Central memory CD4-positive, alpha-beta T cell (primary cell): ENCODE measurements at places on chromosomes 12 and 14.

GRCh38 chr12:21300632-21301031 lies 34.1 kb downstream of the SLCO1A2 start:
- no peak for DNase-seq

DNA sequence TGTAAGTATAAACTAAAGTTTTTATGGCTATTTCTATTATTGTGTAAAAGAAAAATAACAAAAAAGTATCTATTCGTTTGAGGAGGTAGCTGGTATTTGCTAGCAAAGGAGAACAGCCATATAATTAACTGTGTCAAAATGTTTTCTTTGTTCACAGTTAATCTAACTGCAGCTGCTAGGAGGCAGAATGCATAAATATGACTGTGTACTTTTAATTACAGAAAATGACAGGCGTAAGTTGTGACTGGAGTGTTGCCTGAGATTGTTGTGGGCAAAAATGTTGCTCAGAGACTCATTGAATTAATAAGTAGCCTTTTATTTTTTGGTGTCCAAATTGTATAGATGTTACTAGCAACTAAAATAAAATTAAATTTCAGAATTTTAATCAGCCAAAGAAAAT lies 33.5 kb downstream of the PTPRO start:
- no peak for DNase-seq

DNA sequence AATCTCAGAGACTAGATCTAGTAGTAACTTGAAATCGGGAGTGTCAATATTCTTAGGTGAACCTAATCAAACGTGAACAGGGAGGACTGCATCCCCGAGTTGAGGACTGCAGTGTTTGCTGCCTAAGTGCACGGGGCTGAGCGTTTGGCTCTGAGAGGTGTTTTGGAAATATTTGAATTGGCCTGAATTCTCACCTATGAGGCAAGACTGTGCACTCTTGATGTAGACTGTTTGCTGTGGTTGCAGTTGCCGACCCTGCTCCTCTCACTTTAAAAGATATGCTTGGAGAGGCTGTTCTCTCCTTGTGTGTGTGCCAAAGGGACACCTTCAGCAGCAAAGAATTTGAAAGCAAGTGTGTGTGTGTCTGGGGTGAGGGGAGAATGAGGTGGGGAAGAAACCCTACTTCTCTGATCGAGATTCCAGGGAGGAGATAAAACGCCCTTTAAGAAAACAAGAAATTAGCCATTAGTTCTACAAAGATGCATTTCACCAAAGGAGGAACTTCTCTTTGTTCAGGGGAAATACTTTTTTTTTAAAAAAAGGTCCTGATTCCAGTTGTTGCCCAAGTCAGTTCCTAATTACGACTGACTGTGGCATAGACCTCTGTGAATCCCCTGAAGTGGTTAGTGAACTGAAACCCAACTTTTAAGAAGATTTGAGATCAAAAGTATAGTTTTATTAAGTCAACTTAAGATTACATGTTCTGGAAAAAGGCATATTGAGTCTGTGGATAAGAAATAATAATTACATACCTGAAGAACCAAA lies 106.6 kb downstream of the DYRK2 start:
- no peak for DNase-seq

GRCh38 chr12:13973996-13974395 lies 7.4 kb downstream of the GRIN2B start:
- DNase-seq = no peak

DNA sequence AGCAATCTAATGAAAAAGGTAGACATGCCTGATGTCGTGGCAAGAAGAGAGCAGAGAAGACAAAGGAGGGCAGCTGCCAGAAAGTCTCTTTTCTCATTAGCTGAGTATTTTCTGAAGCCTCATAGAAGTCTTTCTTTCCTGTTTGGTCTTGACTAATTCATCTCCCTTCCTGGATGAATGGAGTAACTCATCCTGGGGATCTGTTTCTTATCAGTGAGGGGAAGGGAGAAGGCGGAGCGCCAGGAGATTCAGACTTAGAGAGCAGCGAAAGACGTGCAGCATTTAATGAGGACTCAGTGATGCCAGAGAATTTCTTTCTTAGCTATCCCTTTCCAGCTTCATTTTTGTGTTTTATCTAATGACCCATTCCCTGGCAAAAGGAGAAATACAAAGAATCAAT lies 89.4 kb downstream of the SLC15A4 start:
- no peak for DNase-seq

GRCh38 chr12:85367936-85368335 lies 87.9 kb downstream of the ALX1 start:
- DNase-seq = no peak

DNA sequence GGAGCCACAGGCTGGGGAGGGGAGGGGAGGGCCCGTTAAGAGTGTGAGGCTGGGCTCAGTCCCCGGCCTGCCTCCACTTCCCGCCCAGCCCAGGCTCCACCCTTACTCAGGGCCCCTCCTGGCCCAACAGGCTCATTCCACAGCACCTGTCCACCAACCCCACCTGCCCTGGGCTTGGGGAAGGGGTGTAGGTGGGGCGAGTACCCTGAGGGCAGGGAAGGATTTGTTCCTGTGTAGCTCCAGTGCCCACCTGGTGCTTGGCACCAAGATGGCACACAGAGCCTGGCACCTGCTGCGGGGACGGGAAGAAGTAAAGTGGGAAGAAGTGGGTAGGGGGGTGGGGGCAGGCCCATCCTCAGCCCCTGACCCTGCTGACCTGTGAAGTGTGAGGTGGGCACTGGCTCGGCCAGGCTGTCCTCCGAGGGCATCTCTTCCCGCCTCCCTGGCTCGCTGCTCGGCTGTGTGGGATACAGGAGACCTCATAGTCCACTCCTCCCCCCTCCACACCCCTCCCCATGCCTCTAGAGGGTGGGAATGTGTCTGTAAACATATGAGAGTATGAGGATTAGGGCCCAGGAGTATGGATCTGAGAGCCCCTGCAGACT lies 35.1 kb downstream of the NCKAP5L start:
- DNase-seq = no peak

DNA sequence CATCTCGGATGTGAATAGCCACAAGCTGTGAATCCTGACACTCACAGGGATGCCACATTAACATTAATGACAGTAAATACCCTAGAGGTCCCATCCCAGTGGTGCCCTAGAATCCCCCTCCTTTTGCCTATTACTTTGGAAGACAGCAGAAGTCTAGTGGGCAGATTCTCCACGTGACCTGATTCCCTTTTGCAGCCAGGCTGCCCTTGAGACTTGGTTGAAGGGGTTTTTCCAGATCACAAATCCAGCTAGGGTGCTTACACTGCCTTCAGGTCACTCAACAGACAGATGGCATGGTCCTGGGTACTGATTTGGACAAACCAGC lies 8.7 kb downstream of the HDAC7 start:
- no peak for DNase-seq

DNA sequence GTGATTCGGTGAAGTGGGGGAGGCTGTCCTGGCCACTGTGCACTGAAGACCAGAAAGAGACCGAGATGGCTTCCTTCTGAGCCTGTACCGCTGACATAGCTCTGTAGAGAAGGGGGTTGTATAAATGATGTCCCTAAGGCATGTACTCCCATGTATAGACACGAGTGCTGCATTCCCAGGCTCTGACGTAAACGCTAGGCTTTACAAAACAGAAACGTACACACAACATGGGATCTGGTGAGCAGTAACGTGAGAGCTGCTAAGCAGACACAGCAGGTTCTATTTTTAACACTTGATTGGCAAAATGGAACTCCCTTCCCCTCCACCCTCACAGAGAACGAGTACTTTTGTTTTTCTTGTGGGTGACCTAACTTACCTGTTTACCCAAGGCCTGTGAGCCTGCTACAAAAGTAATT lies 35.9 kb downstream of the ACADS start:
- DNase-seq = no peak

GRCh38 chr12:128069359-128069997 lies 197.5 kb upstream of the TMEM132C start:
- DNase-seq = no peak

DNA sequence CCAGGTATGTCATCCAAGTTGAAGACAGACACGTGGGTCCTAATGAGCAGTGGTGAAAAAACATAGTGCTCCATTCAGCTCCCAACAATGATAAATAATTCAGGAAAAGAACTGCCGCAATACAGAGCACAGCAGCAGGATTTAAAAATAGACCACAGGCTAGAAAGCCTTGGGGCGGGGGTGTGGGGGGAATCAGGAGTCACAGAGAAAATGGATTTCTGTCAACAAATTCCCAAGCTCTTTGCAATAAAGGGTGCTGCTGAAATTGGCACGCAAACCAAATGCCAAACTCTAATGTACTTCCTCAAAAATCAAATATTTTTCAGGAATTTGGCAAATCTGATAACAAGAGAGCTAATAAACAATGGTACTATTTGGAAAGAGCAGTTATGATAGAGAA lies 58.6 kb downstream of the R3HDM2 start:
- no peak for DNase-seq

GRCh38 chr12:111215881-111216280 lies 153.0 kb downstream of the PHETA1 start:
- no peak for DNase-seq
